ENCODE measurements at places on chromosomes 4 and X. TPM values are rescaled to one million over a fixed set of nuclear protein-coding genes. Genes with fewer than 3 reads are reported as not detected.

The SMIM10 gene
- polyA plus RNA-seq = 9.8 TPM

The ACE2 gene
- 65.3 TPM for polyA plus RNA-seq

The NXF3 gene
- 0.14 TPM for polyA plus RNA-seq

The MTMR8 gene
- polyA plus RNA-seq = 1.8 TPM

The TFDP3 gene
- polyA plus RNA-seq = not detected

The SATL1 gene
- polyA plus RNA-seq = 0.60 TPM

The TNIP3 gene
- polyA plus RNA-seq = 1.2 TPM

The BEX1 gene
- polyA plus RNA-seq = 52.6 TPM

The AFM gene
- 13.4 TPM for polyA plus RNA-seq

The PRRG3 gene
- polyA plus RNA-seq = 11.7 TPM

The NLGN3 gene
- 4.4 TPM for polyA plus RNA-seq

The DDX60 gene
- 14.2 TPM for polyA plus RNA-seq

The PTTG2 gene
- polyA plus RNA-seq = not detected

The RIPPLY1 gene
- polyA plus RNA-seq = 3.0 TPM

The ELOVL6 gene
- 36.7 TPM for polyA plus RNA-seq

The TCEAL3 gene
- polyA plus RNA-seq = 37.5 TPM

The SORBS2 gene
- polyA plus RNA-seq = 65.3 TPM

The CT45A1 gene
- not detected for polyA plus RNA-seq

The ARR3 gene
- polyA plus RNA-seq = 0.43 TPM

The CTAG2 gene
- polyA plus RNA-seq = not detected

The SCML2 gene
- polyA plus RNA-seq = 8.7 TPM

The FGG gene
- not detected for polyA plus RNA-seq

The ANK2 gene
- polyA plus RNA-seq = 77.1 TPM

The ABHD18 gene
- 10.3 TPM for polyA plus RNA-seq

The TRPC3 gene
- polyA plus RNA-seq = 1.2 TPM

The CXCL3 gene
- polyA plus RNA-seq = 0.39 TPM

The TAB3 gene
- 29.0 TPM for polyA plus RNA-seq

The MSX1 gene
- 0.86 TPM for polyA plus RNA-seq

The GABRE gene
- polyA plus RNA-seq = 4.1 TPM

The SULT1B1 gene
- 1.00 TPM for polyA plus RNA-seq

The STPG2 gene
- polyA plus RNA-seq = 0.40 TPM

The LNX1 gene
- 17.3 TPM for polyA plus RNA-seq

The GK gene
- polyA plus RNA-seq = 85.4 TPM

The GAGE13 gene
- 0.40 TPM for polyA plus RNA-seq

The HTN1 gene
- polyA plus RNA-seq = 0.14 TPM

The SLC6A8 gene
- polyA plus RNA-seq = 39.9 TPM

The PRR32 gene
- not detected for polyA plus RNA-seq

The REELD1 gene
- polyA plus RNA-seq = 0.31 TPM

The MSMO1 gene
- polyA plus RNA-seq = 64.5 TPM

The RGN gene
- polyA plus RNA-seq = 31.0 TPM

The PASD1 gene
- polyA plus RNA-seq = not detected

The MAGEA1 gene
- polyA plus RNA-seq = not detected

The PRSS12 gene
- polyA plus RNA-seq = 13.2 TPM

The GABRA4 gene
- polyA plus RNA-seq = 0.04 TPM

The CLTRN gene
- polyA plus RNA-seq = 27.4 TPM

The AGTR2 gene
- polyA plus RNA-seq = 93.0 TPM

The ARHGAP6 gene
- 13.7 TPM for polyA plus RNA-seq

The RXFP1 gene
- polyA plus RNA-seq = 0.22 TPM

The VEGFD gene
- polyA plus RNA-seq = 0.31 TPM

The UFSP2 gene
- polyA plus RNA-seq = 80.9 TPM

The PCYT1B gene
- polyA plus RNA-seq = 4.1 TPM

The HSFX3 gene
- polyA plus RNA-seq = not detected
